ENCODE measurements at places on chromosomes 2 and 18.
A peak's percentile ranks its signal among the peaks of the same experiment; 100 is the strongest.

DNA sequence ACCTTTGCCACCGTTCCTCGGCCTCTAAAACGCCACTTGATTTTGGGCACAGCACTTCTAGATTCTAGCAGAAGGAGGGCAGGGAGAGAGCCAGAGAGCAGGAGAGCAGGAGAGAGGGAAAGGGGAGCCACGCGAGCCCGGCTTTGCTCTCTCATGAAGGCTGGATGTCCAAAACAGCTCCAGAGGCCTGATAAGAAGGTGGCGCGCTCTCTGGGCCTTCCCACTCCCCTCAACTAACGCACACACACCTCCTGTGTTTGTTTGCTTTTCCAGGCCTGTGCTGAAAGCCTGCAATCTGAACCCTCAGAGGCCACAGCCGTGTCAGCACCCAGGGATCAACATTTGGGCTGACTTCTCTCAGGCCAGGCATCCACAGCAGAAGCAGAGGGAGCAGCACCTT, 184.8 kb upstream of the SOX11 start:
- DNase-seq: no peak

DNA sequence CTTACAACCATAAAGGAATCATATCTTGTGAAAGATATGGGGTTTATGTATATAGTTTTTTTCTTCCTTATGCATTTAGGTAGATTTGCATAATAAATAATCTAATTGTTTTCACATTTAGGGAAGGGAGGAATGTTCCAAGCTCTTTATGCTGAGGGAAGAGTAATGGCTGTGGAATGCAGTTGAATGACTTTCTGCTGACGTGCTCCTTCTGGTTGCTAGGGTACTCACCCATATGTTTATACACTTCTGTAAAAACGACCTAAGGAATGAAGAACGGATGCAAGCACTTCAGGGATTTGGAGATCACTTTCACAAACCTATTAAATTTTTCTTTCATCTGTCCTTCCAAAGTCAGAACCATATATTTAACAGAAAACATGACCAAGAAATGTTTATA, 29.2 kb upstream of the PPP4R1 start:
- peak; percentile 91 for DNase-seq

- DNase-seq: no peak
These were observed 110.6 kb downstream of the MYCN start for GRCh38 chr2:16050908-16051489.

DNA sequence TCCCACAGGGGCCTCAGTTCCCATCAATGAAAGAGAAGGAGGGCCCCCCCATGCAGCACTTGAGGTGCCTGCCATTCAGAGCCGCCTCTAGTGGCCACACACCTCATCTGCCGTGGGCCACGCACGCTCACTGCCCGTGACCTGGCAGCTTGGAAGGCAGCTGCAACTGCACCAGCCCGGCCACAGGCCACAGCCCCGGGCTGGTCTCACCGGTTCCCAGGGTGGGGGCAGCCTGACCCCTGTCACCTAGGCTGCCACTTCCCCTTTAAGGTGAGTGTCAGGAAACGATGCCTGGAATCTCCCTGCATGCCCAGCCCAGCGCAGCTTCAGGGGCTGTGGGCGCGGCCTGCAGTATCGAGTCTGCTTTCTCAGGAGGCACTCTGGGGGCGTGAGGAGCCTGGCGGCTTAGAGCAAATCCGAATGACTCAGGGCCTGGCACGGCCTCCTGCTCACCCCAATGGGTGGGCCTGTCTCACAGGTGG, 2.6 kb downstream of the MAB21L4 start:
- DNase-seq: no peak

DNA sequence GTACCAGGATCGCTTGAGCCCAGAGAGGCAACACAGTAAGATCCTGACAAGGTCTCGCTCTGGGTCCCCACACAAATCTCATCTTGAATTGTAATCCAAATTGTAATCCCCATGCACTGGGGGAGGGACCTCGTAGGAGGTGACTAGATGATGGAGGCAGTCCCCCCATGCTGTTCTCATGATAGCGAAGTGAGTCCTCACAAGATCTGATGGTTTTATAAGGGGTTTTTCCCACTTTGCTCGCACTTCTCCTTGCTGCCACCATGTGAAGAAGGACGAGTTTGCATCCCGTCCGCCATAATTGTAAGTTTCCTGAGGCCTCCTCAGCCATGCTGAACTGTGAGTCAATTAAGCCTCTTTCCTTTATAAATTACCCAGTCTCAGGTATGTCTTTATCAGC, 46.0 kb upstream of the SERTAD2 start:
- DNase-seq: no peak
